Fibroblast of skin of abdomen (primary cell): ENCODE measurements at places on chromosomes 7 and 10.
A peak's percentile ranks its signal among the peaks of the same experiment; 100 is the strongest.

DNA sequence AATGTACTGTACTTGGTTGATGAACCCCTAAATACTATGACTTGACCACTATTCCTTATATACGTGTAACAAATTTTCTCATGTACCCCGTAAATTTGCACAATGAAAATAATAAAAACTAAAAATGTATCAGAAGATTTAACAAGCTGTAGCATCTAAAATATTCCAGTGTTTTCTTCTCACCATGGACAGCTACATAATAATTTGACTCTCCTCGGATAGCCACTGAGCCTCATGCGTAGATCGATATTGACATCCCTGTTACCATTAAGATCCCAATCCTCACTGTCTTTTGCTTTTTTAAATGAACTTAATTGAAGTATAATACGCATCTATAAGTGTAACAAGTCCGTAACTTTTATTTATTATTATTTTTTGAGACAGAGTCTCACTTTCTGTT is 179.7 kb upstream of the C7orf33 start:
- DNase-seq = no peak

DNA sequence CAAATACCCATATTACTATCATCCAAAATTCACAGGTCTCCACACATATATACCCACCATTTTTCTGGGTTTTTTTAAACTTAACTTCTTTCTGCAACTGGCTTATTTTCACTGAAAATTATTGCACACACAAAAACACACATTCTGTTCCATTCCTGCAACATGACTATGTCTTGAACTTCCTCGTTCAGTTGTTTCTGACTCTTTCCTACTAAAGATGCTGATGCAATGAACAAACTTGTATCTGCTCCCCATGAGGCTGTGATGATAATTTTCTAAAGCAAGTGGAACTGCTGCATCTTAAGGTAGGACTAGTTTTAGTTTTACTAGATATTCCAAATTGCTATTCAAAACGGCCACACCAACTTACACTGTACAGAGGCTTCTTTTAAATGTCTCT is 77.7 kb downstream of the OSBPL3 start:
- peak; percentile 44 for DNase-seq

DNA sequence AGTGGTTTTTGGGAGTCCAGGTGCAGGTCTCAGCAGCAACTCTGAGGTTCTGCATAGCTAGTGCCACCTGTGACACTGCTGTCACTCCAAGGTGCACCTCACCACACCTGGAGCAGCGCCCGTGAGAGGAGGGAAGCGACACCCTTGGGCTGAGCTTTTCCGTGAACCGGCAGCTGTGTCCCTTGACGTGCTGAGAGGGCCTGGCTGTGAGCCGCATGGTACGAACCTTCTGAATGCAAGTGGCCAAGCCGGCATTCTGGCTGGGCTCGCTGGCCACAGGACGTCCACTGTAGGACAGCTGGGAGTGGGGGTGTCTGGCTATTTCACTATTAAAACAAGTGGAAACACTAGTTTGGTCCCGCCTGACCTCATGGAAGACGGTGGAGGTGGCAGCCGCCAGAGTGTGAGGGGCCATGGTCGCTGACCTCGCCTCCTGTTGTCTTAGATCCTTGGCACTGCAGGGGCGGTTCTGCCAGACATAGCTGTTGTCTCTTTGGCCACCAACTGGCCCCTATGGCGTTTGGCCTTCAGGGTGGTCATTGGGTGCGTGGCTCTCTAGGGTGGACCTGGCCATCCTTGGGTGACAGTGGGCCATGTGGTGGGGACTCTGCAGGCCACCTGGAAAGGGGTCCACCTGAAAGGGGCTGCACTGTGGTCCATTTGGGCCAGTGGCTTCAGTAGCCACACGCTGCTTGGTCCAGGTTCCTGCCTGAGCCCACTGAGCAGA is 12.9 kb downstream of the INPP5A start:
- DNase-seq = no peak

- peak; percentile 80 for DNase-seq
Measured at GRCh38 chr10:126661841-126662515, 8.5 kb downstream of the C10orf90 start.

GRCh38 chr7:80347173-80347572 is 164.7 kb downstream of the GNAT3 start:
- DNase-seq = no peak
